HFF-Myc (cell line): ENCODE measurements at places on chromosomes 3 and 15.

DNA sequence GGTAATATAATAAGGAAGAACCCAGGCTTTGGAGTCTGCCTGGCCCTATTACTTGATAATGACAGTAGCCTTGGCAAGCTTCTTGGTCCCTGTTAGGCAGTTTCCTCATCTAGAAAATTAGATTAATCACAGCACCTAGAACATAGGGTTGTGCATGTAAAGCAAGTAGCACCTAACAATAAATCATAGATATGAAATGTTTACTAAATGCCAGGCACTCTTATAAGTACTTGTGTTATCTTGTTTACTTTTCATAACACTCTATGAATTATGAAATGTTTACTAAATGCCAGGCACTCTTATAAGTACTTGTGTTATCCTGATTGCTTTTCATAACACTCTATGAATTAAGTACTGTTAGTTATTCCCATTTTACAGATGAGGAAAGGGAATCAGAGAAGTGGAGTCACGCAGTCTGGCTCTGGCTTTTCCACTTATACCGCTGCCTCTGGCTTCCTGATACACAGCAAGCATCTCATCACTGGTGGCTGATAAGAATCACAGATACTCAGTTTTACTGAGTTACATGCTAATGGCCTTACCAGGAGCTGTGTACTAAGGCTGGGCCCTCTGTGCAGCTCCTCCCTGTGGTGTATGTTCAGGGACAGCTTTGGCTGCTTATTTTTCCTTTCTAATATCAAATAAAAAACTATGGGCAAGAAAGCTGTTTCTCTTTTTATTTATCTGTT lies 123.4 kb downstream of the FEZF2 start:
- DNase-seq, result no peak

DNA sequence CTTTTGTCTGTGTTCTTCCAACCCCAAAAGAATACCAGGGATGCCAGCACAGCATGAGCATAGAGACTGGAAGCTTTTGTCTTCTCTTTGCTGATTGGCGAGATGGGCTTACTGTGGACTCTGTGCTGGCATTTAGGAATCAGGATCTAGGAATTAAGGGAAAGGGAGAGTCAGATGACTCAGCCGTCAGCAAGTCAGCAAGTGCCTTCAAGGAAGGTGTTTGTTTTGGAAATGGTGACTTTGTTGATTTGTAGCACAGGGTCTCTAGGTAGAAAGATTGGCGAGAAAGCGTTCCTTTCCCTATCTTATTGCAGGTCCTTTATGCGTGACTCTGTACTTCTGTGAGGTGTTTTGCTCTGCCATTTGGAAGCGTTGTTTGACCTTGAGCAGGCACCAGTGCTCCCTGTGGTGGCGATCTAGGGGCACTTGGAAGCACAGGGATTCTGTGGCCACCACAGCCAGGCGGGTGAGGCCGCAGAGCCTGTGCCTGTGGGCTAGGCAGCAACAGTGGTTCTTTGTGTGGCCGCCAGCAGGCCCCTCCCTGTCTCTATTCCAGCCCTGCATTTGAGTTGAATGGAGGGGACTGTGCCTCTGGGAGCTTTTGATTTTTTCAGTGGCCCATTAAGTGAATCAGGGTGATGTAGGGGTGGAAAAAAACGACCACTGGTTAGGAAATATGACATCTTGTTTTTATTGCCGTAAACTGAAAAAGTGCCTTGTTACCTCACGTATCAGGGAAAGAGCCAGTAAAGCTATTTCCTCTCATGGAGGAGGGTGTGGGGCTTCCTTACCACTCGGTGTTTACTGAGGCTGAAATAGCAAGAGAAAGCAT lies 19.0 kb downstream of the FAN1 start:
- no peak for DNase-seq

- DNase-seq, result no peak
These were observed 584 bp downstream of the RPS17 start for GRCh38 chr15:82539691-82540054.

DNA sequence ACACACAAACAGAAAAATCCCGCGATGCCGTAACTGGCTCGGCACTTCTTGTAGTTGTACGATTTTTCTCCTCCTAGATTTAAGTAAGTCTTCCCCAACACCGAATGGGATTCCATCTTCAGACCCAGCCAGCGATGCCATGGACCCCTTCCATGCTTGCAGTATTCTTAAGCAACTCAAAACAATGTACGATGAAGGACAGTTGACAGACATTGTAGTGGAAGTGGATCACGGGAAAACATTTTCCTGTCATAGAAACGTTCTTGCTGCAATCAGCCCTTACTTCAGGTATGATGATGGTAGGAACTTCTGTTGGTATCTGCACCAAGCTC lies 763 bp downstream of the KBTBD8 start:
- DNase-seq, result no peak

GRCh38 chr3:102181175-102181920 lies 253.5 kb upstream of the ZPLD1 start:
- no peak for DNase-seq
